Islet precursor cell (in vitro differentiated cells): ENCODE measurements at places on chromosomes 3 and 15.
A peak's percentile ranks its signal among the peaks of the same experiment; 100 is the strongest.

DNA sequence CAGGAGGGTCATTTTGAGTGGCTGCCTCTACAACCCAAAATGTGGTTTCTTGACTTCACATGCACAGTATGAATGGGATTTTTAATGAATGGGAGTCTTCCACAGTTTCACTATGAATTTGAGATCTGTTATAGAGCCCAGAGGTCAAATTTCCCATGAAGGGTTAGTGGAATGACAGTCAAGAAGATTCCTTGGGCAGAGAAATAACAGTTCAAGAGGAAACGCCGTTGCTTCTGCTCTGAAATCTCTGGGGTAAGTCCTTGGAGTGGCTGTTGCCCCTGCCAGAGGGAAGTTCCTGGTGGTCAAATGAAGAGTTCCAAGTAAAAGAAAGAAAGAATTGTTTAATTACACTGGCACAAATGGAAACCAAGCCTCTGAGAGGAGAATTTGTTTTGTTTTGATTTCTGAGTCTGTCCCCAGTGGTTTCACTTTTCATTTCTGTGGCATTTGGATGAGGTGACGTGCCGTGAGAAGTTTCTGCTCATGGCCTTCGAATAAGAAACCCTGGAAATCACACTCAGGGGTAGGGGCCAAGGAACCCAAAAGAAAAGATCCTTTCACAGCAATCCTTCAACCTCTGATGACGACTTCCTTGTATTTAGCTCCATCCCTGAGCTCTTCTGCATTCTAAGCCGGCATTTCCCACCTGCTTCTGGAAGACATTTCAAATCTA, 77.5 kb upstream of the IL12A start:
- DNase-seq = no peak

DNA sequence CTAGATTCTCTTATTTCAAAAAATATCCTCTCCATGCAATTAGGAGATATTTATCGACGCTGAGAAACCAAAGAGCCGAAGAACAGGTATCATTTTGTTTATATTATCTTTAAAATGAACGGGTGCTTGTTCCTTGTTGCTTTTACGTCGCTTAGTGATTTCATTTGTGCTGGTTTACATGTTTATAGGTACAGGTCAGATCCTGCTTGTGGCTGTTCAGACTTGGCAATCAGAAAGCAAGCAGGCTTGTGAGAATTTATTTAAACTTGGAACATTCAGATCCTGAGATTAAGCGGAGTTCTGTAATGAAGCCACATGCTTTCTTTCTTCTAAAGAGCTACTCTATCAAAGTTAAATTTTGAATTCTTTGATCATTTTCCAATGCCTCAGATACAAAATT, 43.0 kb upstream of the ATP2C1 start:
- DNase-seq = no peak

DNA sequence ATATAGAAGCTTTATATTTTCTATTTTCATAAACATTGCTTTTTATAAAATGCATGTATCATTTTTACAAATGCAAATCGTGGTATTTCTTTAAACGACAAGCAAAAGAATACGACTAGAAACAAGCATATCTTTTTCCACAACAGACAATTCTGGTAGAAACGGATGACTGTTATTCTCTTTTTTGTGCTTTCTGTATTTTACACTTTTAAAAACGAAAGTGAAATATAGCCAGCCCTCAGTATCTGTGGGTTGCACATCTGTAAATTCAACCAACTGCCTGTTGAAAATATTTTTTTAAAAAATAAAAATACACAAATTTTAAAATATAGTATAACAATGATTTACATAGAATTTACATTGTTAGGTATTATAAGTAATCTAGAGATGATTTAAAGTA, 61.3 kb downstream of the PRTG start:
- no peak for DNase-seq

DNA sequence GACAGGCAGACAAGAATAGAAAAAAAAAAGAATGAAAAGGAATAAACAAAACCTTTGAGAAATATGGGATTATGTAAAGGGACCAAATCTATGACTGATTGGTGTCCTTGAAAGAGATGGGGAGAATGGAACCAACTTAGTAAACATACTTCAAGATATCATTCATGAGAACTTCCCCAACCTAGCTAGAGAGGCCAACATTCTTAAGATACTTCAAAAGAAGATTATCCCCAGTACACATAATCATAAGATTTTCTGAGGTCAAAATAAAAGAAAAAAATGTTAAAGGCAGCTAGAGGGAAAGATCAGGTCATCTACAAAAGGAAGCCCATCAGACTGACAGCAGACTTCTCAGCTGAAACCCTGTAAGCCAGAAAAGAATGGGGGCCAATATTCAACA, 91.4 kb upstream of the PSMD6 start:
- no peak for DNase-seq

DNA sequence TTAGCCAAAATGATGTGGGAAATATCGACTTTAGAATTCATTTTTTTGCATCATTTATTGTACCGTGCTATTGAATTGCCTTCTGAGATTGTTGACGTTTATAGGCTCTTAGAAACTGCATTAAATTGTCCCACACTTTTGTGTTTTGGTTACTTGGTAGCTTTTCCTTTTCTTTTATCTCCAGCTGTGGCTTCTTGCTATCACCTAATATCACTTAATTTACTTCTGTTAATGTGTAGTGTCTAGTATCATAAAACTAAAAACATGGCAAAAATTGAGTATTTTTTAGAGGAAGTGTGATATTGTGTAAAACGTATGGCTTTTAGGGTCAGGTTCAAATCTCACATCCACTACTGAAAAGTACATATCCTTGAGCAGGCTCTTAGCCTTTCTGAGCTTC, 11.2 kb downstream of the TMOD3 start:
- no peak for DNase-seq

DNA sequence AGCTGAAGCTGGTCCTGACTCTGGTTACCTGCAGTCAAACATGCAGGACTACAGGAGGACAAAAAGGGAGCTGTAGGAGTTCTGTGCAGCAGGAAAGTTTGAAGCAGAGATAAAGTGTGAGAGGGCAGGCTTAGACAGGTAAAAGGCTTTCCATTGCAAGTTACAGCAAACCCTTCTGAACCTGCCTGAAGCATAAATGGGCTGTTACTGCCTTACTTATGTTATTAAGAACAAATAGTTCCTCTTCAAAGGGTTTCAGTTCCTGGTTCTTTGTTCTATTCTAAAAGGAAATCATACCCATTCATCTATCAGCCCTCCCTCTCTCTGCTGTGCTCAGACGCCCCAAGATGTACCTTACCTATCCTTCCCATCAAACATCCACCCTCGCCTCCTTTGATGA, 52.4 kb upstream of the CACNA2D3 start:
- DNase-seq = no peak

- DNase-seq = peak; percentile 21
Observed at GRCh38 chr3:172694573-172695246, 16.2 kb downstream of the NCEH1 start.

- DNase-seq = no peak
Observed at GRCh38 chr3:155890671-155891190, 20.3 kb downstream of the GMPS start.

- no peak for DNase-seq
Observed at GRCh38 chr3:128060473-128061381, 8.5 kb downstream of the SEC61A1 start.

- no peak for DNase-seq
Observed at GRCh38 chr3:194503081-194503531, 16.3 kb upstream of the ATP13A3 start.

- DNase-seq = no peak
Observed at GRCh38 chr15:78976691-78977090, 31.8 kb upstream of the CTSH start.

DNA sequence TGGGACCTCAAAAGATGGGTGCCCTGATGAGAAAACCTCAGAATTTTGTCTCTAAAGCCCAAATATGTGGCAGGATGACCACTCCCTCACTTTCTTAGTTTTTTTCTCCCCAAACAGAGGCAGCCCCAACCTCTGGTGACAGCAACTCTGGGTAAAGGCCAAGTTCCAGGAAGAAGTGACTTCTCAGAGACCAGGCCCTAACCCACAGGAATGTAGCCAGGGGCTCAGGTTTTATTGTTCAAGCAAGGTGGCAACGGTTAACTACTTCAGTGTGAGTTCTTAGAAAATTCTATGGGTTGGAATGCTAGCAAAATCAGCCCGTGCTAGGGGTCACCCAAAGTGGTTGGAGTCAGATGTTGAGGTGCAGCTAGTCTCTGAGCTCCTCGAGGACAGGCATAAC, 5.1 kb upstream of the DNAJA4 start:
- DNase-seq = peak; percentile 64

DNA sequence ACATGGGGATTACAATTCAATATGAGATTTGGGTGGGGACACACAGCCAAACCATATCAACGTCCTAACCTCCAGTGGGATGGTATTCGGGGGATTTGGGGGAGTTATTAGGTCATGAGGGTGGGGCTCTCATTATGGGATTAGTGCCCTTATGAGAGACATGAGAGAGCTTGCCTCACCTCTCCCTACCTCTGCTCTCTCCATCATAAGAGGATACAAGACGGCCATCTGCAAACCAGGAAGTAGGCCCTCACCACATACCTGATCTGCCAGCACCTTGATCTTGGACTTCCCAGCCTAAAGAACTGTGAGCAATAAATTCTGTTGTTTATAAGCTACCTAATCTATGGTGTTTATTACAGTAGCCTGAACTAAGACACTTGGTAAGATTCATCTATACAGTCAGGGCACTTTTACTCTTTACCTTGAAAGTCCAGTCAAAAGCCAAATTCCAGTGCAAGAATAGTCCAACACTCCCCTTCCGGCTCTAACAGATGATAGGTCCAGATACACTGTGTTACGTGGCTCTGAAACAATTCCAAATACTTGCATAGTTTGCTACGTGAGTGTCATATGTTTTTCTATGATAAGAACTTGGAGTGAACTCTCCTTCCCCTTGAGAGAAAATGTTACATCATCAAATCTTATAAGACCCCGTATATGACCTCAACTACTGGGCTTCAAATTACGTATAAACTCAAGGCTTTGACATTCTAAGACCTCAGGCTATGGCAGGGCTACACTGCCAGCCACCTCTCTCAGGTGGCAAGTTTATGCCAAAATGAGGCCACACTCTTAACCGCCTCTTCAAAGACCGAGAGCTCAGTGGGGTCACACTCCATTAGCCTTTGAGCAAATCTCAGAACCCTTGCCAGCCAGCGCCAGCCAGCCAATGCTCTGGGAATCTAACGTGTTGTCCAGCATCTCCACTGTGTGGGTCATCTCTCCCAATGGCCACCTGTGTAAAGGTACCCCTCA, 129.9 kb downstream of the XXYLT1 start:
- no peak for DNase-seq

- no peak for DNase-seq
Observed at GRCh38 chr3:128907706-128908445, 28.5 kb downstream of the ACAD9 start.

DNA sequence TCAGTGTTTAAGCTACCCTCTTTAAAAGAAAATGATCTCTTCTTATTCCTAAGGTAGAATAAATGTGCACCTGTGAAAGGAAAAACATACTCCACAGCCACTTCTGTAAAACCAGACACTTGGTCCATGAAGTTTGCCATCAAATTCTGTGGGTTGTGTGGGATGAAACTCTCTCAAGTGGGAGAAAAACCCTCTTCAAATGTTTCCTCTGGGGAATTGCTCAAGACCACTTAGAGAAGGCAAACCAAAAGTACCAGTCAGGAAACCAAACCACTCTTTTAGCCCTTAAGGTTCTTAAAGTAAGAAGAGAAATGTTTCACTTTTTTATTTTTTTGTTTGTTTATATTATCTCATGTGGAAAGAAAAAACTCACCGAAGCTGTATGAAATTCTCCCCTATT, 1.2 kb downstream of the COL8A1 start:
- no peak for DNase-seq

GRCh38 chr3:158748237-158748828, 16.1 kb upstream of the RARRES1 start:
- peak; percentile 45 for DNase-seq

- DNase-seq = no peak
Observed at GRCh38 chr15:101203607-101204189, 48.1 kb downstream of the CHSY1 start.

GRCh38 chr15:82731527-82731926, 21.9 kb upstream of the AP3B2 start:
- DNase-seq = no peak

DNA sequence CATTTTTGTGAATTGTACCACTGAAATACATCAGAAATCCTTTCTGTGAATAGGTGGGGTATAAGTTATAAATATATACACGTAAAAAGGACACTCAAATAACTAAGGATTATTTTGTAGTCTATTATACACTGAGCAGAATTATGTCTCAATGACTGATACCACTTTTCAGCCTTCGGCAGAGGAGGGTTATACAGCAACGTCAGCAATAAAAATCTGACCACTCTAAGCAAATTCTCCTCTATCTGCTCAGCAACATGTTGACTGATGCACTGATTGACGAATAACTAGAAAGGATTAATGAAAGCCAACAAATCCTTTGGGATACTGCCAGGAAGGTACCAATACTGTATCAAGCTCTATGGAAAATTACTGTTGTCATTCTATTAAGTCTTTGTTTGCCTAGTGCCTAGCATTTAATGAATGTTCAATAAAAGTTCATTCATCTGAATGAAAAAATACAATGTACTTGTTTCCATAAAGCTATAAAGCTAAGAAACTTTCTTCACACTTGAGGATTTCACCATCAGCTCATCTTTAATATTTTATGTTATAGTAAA, 5.2 kb downstream of the ARPP19 start:
- DNase-seq = no peak

DNA sequence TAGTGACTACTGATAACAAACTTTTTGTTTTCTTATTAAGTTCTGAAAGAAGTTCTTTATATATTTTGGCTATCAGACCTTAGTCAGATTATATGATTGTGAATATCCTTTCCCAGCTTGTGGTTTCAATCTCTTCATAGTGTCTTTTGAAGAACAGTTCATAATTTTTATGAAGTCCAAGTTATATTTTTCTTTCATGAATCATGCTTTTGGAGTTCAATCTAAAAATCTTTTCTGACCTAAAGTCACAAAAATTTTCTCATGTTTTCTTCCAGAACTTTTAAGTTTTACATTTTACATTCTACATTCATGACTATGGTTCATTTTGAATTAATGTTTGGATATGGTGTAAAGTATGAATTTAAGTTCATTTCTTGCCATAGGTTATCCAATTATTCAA, 34.2 kb upstream of the OCA2 start:
- DNase-seq = no peak

- no peak for DNase-seq
Observed at GRCh38 chr15:80645494-80646065, 49.5 kb upstream of the ABHD17C start.

GRCh38 chr15:72820278-72820677, 36.7 kb upstream of the ADPGK start:
- DNase-seq = no peak

DNA sequence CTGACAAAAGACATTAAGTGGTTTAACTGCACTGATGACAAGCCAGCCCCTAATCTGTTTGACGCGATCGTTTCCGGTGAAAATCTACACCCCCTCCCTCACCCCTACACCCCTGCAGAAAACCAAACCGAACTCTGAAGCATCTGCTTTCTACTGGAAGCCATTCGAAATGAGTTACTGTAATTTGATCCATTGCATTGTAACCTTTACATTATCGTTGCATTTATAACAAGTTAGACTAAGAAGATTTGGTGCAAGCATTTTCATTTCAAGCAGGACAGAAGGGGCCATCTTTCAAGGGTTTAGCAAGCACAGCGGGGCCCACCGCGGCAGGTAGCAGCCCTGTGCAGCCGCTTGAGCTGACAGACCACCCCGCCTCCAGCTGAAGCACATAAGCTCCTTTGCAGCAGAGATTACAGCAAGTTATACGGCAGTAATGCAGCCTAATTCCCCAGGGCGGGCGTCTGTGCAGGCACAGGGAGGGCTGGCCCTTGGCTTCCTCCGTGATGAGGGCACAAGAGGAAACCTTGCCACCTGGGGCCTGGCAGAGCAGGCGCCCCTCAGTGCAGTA, 79.3 kb downstream of the CHSY1 start:
- DNase-seq = no peak
